ENCODE measurements at places on chromosomes 12 and 14.

- DNase-seq: no peak
Measured at GRCh38 chr14:20723488-20723887, 22.2 kb upstream of the EDDM3A start.

DNA sequence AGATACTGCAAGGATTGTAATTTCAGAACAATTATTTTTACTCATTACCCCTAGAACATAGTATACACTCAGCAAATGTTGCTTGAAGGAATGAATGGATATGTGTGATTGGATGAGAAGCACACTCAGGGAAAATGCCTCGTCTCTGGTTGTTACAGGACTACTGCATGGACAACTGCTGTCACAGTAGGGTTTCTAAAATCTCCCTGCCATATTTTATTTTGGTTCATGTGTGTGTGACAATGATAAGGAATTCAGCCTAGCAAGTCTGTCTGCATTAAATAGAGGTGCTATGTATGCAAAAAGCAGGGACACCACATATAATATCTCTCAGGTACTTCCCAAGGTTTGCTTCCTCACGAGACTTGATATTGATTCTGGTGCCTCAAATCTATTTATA lies 1.4 kb downstream of the PTPRR start:
- DNase-seq: no peak

DNA sequence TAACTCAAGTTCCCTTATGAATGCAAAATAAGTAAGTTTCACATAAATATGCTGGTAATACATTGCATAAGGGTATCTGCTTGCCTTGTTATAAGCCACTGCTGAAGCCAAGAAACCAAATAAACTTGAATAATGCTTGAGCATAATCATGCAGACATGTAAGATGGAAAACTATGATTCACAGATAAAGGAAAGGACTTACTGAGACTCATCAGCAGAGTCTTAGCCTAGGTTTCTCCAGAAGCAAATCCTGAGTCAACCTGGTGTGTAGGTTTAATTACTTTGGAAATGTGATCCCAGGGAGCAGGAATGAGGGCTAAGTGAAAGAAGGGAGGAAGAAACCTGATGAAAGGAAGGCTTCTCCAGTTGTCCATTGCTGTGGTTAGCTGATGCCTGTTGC lies 107.7 kb upstream of the BTG1 start:
- DNase-seq: no peak

DNA sequence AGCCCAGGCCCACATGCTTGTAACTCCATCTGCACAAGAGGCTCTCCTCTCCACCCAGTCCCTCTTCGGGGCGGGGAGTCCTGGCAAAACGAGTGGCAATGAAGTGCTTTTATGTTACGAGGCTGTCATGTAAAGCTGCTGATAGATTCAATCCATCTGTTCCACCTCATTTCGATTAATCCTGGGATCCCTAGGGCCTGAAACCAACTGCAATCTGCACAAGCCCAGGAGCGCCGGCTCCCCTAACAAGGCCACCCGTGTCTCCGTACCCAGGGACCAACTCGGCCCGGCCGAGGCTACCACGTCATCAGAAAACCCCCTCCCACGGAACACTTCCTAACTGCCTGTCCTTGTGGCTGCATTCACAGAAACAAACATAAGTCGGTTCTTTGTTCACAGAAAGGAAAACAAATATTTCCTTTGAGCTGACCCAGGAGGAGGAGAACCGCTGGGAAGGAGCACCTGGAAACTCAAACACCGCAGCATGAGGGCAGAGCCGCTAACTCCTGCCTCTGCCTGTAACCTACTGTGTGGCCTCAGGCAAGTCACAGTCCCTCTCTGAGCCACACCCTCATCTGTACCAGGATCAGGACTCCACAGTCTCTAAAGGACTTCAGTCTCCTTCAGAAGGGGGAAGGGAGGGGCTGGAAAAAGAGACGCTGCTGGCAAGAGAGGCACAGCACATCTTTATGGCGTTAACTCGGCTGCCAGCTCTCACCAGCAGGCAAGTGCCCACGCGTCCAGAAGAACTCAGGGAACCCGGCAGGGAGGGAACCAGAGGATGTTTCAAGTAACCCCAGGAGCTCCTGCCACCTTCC lies 47.8 kb downstream of the CCDC88C start:
- DNase-seq: no peak

GRCh38 chr12:51082561-51083125 lies 753 bp downstream of the CSRNP2 start:
- no peak for DNase-seq

DNA sequence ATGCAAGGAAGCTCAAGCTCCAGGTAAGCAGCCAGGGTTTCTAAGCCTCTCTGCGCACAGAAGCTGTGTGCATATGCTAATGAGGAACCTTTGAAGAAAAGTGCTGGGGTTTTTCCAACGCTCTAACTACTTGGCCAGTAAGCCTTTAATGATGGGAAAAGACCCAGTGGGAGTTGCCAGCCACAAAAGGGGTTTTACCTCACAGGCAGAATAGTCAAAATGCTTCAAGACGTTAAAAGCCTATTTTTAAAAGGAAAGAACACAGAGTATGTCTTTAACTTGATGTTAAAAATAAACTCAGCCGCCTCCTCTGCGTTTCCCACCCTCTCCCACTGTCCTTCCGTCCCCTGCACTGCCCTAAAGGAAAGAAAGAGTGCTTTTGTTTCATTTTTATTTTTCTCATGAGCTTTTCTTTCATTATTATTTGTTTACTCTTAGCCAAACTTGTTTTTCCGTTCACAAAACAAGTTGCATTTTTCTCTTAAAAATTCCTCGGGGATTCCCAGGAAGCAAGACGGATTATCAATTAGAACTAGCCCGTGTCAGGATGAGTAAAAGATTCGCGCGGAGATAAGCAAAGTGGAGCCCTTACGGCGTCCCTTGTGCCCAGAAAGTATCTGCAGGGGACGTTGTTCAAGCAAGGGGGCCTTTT lies 209.8 kb upstream of the NUDT4 start:
- no peak for DNase-seq

DNA sequence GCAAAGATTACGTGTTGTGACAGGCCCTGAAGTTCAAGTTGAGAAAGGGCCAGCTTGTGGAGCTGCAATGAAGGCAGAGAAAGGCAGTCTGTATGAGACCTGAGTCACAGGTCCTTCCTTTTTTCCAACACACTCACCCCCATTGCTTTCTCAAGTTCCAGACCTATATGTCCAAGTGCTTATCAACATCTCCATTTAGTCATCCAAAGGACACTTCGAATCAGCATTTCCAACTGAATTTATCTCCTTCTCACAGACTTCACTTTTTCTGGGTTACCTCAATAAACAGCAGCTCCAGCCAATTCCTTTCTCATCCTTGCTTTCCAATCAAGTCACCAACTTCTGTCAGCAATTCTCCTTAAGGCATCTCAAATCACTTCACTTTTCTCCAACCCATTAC lies 56.4 kb upstream of the KIF21A start:
- DNase-seq: no peak

DNA sequence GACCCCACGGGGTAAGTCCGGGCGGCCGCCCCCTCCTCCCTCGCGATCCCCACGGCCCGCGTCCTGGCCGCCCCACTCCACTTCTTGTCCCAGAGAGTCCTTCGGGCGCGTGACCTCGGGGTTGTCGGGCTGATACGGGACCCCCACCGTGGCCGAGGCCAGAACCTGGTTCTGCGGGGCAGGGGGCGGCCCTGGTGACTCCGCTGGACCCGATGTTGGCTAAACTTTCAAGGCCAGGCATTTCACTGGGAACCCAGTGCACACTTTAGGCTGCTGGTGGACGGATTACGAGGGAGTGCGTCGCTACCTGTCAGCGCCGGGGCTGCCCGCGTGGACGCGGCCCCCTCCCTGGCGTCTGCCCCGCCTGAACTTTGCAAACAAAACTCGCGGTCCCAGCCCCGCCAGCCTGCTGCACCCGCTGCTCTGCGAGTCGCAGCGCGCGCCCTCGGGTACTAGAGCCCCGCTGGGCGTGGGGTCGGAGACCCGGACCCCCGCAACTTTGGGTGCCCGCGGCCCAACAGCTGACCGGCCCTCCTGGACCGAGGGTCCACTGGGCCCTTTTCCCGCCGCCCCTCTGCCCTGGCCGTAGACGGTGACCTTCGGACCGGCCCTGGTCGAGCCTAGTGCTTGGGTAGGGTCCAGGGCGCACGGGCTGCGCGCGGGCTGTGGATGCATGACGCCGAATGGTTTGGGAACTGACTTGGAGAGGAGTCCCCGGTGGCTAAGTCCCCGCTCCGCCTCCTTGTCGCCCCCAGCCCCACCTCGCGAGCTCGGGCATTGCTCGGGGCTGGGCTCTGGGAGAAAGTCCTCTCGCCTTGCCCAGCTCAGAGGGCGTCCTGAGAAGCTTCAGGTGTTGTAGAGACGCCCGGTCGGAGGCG lies 624 bp downstream of the RIN3 start:
- DNase-seq: peak; percentile 43

GRCh38 chr12:76762601-76762980 lies 1.3 kb upstream of the ZDHHC17 start:
- no peak for DNase-seq

- no peak for DNase-seq
Measured at GRCh38 chr12:104681012-104681690, 224.4 kb downstream of the CHST11 start.

DNA sequence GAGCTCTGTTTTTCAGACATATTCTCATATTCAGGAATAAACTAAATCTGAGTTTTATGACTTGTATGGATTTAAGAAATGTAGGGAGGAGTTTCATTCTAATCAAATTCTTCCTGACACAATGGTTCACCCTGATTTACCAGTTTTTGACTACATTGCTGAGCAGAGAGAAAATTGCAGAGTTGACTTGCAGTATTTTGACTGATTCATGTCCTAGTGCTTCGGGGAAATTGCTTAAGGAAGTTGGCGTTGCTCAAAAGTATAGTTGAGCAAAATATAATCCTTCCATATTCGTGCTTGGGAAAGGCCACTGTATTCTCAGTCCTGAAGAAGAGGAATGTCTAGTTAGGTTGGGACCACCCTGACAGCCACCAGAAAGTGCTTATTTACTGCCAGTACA lies 1.3 kb upstream of the TWF1 start:
- DNase-seq: no peak

- DNase-seq: no peak
Measured at GRCh38 chr12:12180575-12180974, 86.3 kb downstream of the LRP6 start.

DNA sequence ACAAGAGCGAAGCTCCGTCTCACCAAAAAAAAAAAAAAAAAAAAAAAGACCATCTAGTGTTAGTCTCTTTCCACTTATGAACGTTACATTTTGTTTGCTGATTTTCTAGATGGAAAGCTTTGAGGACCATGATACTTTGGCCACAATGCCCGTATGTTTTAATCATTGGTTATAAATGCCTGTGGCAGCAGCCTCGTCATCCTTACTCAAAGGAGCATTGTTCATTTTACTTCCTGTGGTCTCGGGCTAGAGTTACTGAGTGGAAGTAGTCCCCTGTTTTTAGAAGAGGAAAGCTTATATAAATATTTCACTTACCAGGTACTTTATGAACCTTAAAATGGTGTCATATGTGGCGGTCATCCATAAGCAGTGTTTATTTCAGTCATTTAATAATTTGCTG lies 359.9 kb downstream of the AEBP2 start:
- no peak for DNase-seq

DNA sequence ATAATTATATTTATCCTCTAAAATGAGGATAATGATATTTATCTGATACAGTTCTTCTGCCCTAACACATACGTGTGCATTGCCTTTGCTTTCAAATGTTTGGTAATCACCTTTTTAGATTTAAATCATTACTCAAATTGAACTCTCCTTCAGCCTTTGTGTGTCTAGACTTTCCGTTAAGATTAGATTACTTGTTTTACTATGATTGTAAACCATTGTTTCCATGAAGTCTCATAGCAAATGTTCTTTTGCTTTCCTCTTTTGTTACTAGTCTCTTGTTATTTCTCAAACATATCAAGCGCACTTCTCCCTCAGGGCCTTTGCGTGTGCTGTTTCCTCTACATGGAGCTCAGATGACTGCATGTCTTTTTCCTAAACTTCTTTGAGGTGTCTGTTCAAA lies 63.7 kb downstream of the ETV6 start:
- no peak for DNase-seq

DNA sequence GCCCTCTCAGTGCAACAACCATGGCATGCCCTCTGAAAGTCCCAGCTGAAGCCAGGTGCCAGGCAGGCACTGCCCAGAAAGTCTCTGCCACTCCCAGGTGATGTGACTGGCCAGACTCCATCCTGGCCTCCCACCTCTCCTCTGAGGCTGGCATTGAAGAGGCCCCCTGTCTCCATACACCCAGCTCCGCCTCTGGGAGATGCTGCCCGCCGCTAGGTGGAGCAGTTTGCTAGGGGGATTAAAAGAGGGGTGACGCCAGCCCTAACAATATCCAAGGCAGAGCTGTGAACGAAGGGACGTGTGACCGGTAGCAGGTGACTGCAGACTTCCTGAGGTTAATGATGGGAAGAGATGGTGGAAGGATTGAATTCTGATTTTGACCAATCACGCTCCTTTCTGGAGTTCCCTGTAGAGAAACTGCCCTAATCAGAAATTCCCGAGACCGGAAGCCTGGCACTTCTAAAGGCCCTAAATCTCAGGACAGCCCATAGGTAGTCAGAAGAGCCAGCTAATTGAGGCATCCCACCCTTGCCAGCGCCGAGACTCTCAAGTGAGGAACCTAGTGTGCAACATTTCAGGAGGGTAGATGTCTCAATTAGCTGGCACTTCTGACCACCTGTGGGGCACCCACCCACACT lies 8.3 kb upstream of the PLEK2 start:
- no peak for DNase-seq

DNA sequence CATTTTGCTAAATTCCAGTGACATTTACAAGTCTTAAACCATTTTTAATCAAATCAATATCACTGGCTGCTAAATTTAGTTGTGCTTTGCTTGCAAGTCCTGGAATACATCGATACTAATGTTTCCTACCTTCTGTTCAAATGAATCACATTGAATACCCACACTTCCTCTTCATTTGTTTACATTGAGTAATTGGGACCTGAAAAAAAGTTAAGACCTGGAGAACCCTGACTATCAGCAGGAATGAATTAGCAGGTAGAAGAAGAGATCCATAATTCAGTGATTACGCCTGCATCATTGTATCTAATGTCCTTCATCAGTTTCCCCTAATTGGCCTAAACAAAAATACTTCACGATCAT lies 369.3 kb downstream of the ETNK1 start:
- no peak for DNase-seq

- DNase-seq: no peak
Measured at GRCh38 chr12:57934819-57935218, 6.5 kb upstream of the ATP23 start.

Measured in stimulated activated CD8-positive, alpha-beta memory T cell treated with anti-CD3 and anti-CD28 coated beads, Interleukin-12 subunit alpha, Interleukin-12 subunit beta, amount 100 ng/mL, for 4 hours (primary cell).